ENCODE measurements at places on chromosomes 5 and 9. TPM values are rescaled to one million over a fixed set of nuclear protein-coding genes. Genes with fewer than 3 reads are reported as not detected.

Gene SPINK6
- not detected for total RNA-seq

GRCh38 chr5:71873191-71873591, 154.1 kb downstream of the CARTPT start:
- DNase-seq, result no peak
- no peaks in the 10 kb centered on the region for H3K4me1 ChIP-seq
- no peaks in the 10 kb centered on the region for H3K36me3 ChIP-seq
- H3K27me3 ChIP-seq, result peaks cover 13% of the 10 kb centered on the region
- H3K4me3 ChIP-seq, result no peak overlapping the region

DNA sequence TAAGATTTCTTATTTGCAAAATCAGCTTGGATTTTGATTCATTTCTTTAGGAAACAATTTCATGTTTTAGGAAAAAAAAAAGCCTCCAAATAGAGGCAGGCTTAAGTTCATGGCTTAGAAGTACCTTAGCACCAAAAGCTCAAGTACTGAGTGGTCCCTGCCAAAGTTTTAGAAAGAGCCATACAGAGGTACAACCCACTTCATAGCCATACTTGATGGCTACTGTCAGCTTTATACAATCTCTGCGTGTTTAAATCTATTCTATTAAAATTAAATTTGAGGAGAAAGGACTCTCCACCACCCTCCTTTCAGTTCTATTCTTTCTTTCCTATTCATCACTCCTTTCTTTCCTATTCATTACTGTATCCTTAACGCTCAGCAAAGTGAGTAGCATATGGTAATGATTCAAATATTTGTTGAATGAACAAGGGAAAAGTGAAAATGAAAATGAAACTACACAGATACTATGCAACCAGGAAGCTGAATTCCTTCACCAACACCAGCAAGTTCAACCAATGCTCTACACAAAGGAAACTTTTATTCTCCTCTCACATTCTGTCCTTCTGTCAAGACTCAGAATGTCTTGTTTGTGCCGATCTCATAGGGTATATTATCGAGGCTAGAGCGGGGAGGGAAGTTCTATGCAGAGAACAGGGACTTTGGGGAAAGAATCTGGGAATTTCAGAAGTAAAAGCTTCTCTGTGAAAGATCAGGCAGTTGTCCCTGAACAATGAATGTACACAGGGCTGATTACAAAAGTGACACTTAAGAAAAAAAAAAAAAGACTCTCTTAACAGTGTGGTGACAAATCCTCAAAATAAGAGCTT, 138.6 kb upstream of the SPEF2 start:
- DNase-seq, result no peak
- peak overlapping the region; percentile 84 for H3K27ac ChIP-seq
- H3K27me3 ChIP-seq, result no peaks in the 10 kb centered on the region

DNA sequence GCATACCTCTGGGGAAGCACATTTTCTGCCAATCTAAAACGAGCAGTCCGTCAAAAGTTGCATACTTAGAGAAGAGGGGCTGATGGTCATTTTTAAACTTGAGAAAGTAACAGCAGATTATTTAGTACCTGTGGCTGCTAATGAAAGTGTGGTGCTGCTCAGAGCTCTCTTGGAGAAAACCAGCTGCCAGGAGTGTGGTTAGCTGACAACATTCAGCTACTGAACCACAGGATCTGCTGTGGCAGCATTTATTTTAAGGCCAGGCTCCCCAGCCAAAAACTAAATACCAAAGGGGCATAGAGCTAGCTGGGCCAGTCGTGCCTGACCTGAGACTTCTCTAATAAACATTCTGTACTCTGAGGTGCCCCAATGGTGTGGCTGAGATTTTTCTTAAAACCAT, 203.6 kb downstream of the EDIL3 start:
- no peaks in the 10 kb centered on the region for H3K36me3 ChIP-seq
- no peaks in the 10 kb centered on the region for H3K27me3 ChIP-seq
- no peaks in the 10 kb centered on the region for H3K4me1 ChIP-seq
- no peak overlapping the region for H3K27ac ChIP-seq

GRCh38 chr5:41275813-41276512, 62.6 kb upstream of the C6 start:
- no peak for DNase-seq
- no peaks in the 10 kb centered on the region for H3K4me1 ChIP-seq
- H3K27me3 ChIP-seq, result no peaks in the 10 kb centered on the region
- H3K4me3 ChIP-seq, result no peak overlapping the region
- H3K27ac ChIP-seq, result no peak overlapping the region
- no peaks in the 10 kb centered on the region for H3K36me3 ChIP-seq

DNA sequence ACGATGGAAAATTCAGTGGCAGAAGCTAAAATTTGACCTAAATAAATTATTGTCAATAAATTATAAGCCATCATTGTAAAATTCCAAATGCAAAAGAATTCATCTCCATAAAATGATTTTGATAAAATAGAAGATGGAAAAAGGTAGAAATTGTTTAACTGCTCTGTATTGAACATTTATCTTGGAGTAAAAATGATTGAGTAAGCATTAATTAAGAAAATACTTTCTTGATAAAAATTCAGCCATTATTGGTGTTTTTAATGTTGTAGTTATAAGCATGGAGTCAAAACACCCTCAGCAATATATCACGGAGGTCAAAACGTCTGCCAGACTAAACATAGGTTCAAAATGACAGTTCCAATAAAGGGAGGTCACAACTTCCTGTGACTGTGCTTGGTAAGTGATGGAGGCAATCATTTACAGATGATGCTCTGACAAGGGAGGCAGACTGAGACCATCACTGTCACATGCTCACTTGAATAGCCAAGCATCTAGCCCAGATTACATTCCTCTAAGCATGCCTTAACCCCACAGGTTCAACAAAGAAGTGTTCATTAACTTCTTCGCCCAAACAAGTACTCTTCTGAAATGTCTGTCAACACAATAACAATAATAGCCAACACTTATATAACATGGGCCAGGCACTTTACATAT, 69.5 kb downstream of the SH3TC2 start:
- H3K4me3 ChIP-seq, result no peak overlapping the region
- H3K27ac ChIP-seq, result no peak overlapping the region
- DNase-seq, result no peak
